GM23338 (cell line): ENCODE measurements at places on chromosomes 12 and 14. TPM values are rescaled to one million over a fixed set of nuclear protein-coding genes. Genes with fewer than 3 reads are reported as not detected.

The ZNF26 gene
- total RNA-seq = 12.4 and 18.9 TPM in 2 replicates

The RGS6 gene
- total RNA-seq = 0.83 and 2.4 TPM in 2 replicates

The BCL2L14 gene
- total RNA-seq = 2.7 and 3.9 TPM in 2 replicates

The TRPV4 gene
- total RNA-seq = 1.0 and 1.1 TPM in 2 replicates

The FAM161B gene
- 0.04 and 0.28 TPM in 2 replicates for total RNA-seq

The ACTR6 gene
- 30.1 and 44.7 TPM in 2 replicates for total RNA-seq

The SERPINA4 gene
- not detected in 2 replicates for total RNA-seq

- H3K4me1 ChIP-seq = peaks cover 16% of the 10 kb centered on the region
- H3K27me3 ChIP-seq = no peaks in the 10 kb centered on the region
- H3K27ac ChIP-seq = no peak overlapping the region
- no peak overlapping the region for H3K4me3 ChIP-seq
Observed at GRCh38 chr12:116436561-116437249, 122.5 kb upstream of the MAP1LC3B2 start.

DNA sequence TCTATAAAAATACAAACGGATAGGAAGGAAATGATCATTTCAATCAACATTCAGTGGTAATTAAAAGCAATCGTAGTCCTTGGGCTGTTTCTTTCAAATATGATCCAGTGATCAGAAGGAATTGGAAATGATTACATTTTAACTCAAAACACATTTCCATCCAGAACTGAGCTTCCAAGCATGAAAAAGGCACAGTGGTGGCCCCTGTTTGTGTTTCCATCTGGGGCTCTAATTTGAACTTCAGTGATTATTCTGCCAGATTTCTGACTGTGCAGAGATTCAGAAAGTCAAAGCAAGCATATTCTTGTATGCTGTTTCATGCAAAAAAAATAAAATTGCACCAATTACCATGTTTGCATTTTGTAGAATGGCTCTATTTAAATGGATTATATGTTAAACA lies 157.0 kb upstream of the LMNTD1 start:
- H3K4me3 ChIP-seq = no peak overlapping the region
- peaks cover 13% of the 10 kb centered on the region; the same call in 1 of the 2 replicates for H3K36me3 ChIP-seq
- no peak overlapping the region for H3K27ac ChIP-seq

GRCh38 chr14:78933948-78934524 lies 763.9 kb downstream of the NRXN3 start:
- no peaks in the 10 kb centered on the region for H3K36me3 ChIP-seq
- H3K4me1 ChIP-seq = 0 out of 2 replicates have a peak, but pooled peaks cover 4% of the 10 kb centered on the region
- no peak overlapping the region for H3K27ac ChIP-seq
- no peaks in the 10 kb centered on the region for H3K27me3 ChIP-seq
- H3K4me3 ChIP-seq = no peak overlapping the region

DNA sequence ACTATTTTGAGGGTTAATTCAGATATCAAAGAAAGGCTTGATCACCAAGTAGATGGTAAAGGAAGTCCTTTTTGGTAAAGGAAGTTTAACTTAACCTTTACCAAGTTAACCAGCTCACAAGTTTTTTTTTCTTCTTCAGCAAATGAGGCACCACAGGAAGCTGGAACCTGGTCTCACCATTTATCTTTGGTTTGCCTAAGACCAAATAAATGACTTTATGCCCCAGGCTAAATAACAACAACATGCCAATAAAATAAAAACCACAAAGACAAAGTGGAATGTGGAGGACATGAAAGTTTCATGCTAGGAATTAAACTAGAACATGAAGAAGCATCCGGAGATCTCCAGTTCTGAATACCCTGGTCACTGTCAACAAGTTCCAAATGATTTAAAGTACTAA lies 116.8 kb upstream of the PRICKLE1 start:
- no peak for DNase-seq
- no peaks in the 10 kb centered on the region for H3K4me1 ChIP-seq
- H3K4me3 ChIP-seq = no peak overlapping the region
- no peak overlapping the region for H3K27ac ChIP-seq
